Karpas-422 (cell line): ENCODE measurements at places on chromosomes 16 and 17.
A peak's percentile ranks its signal among the peaks of the same experiment; 100 is the strongest.

DNA sequence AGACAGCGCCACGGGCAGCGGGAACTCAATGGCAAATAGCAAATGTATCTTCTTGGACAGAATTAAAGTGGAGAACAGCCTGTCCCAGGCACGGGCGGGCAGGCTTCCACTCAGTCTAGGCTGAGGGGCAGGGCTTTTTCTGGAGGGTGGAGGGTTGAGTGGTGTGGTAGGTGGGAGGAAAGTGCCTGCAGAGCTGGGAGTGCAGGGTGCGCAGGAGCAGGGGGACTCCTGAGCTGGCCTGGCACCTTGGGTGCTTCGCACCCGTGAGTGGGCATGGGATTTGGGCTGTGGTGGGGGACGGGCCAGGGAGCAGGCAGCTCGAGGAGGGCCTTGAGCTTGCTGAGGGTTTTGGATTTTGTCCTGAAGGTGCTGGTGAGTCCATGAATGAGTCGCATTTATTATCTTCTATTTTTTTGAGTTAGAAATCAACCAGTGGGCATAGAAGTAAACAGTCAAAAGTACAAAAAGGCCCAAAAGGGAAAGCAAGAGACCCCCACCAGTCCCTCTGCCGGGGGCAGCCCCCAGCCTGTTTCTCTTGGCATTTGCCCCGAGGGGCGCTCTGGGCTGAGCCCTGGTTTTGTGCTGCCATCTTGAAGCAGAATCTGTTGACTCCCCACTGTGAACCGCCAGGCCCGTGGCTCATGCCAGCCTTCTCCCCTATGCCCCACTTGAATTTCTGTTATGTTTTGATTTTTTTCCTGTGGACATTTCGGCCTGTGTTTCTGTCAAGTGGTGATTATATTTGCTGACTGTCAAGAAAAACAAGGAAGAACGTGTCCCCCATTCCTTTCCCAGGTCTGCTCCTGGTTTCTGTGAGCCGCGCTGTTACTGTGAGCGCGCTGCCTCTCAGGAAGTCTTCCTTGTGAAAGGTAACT lies 8.2 kb downstream of the ADORA2B start:
- DNase-seq = no peak

GRCh38 chr17:79090443-79091225 lies 16.0 kb downstream of the ENGASE start:
- DNase-seq = no peak

- no peak for DNase-seq
Measured at GRCh38 chr16:49854188-49854795, 1.6 kb downstream of the ZNF423 start.

DNA sequence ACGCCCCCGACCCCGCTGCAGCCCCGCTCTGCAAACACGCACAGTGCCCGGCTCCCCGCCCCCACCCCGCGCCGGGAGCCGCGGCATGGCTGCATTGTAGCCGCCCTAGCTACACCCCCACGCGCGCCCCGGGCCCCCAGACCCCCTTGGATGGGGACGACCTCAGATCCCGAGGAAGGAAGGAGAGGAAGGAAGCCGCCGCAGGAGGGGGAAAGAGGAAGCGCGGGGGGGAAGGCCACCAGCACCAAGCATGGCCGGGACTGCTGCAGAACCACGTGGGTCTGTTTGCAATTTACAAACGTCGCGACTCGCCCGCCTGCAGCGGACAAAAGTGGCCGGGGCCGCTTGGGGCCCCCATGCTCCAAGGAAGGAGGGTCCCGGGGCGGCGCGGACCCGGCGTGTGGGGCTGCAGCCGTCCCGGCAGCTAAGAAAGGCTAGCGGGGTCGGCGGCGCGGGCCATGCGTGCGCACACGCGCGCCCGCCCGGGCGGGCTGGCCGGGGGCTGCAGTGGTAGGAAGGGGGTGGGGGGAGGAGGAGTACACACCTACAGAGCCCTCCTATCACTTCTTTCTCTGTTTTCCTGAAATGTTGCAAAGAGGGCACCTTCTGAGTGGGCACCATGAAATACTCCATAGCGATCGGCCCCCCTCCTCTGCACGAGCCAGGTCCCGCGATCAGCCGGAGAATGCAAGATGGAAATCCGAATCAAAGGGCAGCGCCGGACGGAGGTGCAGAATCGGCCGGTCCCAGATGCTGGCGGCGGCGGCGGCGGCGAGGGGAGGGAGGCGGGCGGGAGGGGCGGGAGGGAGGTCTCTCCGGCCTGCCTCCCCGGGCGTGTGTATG lies 488 bp downstream of the TFAP4 start:
- DNase-seq = peak; percentile 82

GRCh38 chr16:3842994-3843393 lies 37.5 kb downstream of the CREBBP start:
- DNase-seq = no peak

DNA sequence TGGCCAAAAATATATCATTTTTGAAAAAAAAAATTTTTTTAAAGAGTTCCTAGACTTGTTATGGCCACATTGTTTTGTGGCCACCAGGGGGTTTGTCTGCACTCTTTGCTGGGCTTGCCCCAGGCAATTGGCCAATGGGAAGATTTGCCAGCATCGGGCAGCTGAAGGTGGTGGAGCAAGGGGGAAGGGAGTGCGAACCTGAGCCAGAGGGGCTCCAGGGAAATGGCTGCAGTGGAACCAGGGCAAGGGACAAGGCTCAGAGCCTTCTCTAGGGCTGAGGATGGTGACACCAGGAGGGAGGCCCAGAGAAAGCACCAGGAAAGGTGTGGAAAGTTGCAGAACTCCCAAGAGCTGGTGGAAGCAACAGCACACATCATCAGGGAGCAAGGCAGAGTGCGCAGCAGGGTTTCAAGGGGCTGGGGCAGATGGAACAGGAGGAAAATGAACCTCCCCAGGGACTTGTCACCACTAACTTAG lies 15.5 kb upstream of the CMIP start:
- peak; percentile 79 for DNase-seq

- DNase-seq = no peak
Measured at GRCh38 chr16:65769776-65770438, 596.6 kb upstream of the CDH5 start.

- DNase-seq = no peak
Measured at GRCh38 chr16:70151391-70151790, 22.2 kb upstream of the CLEC18C start.

GRCh38 chr17:44905006-44906000 lies 6.1 kb upstream of the EFTUD2 start:
- DNase-seq = no peak

DNA sequence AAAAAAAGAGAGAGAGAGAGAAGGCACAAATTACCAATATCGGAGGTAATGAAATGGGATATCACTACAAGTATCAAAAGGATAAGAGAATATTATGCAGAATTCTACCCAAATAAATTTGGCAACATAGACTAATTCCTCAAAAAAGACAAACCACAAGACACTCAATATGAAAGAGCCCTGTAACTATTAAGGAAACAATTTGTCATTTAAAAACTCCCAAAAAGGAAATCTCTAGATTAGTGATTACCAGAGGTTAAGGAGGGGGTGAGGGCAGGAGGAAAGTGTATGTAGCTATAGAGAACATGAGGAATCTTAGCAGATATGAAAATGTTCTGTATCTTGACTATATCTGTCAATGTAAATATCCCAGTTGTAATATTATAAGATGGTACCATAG lies 54.0 kb downstream of the CFDP1 start:
- DNase-seq = no peak

GRCh38 chr17:37024181-37024637 lies 75.5 kb downstream of the AATF start:
- no peak for DNase-seq

- no peak for DNase-seq
Measured at GRCh38 chr16:63960321-63960720, 1161.5 kb downstream of the CDH11 start.

DNA sequence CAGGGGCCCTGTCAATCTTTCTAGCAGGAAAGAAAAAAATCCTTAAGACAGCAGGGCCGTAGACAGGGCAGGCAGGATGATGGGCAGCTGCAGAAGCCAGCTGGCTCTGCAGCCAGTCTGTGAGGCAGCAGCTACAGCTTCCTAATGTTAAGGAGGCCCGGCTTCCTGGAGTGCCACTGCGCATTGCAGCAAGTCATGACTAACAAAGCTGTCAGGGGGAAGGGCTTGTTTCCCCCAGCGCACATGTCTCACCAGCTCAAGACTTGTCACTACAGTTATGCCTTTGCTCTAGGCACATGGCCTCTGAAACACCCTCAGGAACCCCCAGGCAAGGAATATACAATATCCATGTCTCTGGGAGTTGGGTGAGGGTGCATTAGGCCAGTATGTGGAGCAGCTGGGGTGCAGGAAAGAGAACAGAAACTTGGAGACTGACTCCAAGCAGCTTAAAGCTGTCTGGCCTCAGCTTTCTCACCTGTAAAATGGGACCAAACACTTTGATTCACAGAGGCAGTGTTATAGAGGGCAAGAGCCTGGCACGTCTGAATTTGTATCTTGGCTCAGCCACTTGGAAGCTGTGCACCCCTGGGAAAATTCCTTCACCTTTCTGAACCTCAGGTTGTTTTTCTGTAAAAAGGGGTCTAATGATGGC lies 220.0 kb downstream of the HAPSTR1 start:
- DNase-seq = no peak

DNA sequence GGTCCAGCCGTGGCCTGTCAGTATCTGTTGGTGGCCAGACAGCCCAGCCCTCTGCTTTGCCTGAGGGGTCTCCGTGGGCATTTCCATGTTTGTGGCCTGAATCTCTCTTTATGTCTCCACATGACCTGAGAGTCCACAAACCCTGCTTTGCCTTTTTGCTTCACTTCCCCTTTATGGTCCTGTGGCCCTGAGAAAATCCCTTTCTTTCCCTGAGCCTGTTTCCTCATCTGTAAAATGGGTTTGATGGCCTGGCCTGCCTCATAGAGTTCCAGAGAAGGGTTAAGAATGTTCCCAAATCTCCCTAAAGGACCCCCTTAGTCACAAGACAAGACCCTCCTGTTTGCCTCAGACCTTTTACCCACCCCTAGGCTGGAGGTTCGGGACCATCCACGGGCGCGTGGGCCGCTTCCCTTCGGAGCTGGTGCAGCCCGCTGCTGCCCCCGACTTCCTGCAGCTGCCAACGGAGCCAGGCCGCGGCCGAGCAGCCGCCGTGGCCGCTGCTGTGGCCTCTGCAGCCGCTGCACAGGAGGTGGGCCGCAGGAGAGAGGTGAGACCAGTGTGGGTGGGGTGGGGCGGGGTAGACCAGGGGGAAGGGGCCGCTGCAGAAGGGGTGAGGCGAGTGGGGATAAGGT lies 26.2 kb upstream of the ALKBH5 start:
- no peak for DNase-seq

GRCh38 chr16:21088646-21089538 lies 61.8 kb downstream of the DNAH3 start:
- no peak for DNase-seq

DNA sequence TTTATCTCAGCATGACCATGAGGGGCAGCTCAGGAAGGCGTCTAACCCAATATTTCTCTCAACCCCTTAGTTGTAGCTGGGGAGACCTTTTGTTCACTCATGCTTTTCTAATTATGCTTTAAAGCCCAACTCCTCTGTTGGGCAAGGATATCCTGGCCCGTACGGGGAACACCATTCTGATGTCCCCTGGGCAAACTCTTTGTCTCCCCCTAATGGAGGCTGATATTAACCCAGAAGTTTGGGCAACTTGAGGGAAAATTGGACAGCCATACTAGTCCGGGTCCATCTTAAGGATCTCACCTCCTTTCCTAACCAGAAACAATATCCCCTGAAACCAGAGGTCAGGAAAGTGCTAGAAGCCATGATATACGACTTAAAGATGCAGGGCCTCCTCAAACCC lies 143.7 kb upstream of the COX10 start:
- DNase-seq = peak; percentile 71

DNA sequence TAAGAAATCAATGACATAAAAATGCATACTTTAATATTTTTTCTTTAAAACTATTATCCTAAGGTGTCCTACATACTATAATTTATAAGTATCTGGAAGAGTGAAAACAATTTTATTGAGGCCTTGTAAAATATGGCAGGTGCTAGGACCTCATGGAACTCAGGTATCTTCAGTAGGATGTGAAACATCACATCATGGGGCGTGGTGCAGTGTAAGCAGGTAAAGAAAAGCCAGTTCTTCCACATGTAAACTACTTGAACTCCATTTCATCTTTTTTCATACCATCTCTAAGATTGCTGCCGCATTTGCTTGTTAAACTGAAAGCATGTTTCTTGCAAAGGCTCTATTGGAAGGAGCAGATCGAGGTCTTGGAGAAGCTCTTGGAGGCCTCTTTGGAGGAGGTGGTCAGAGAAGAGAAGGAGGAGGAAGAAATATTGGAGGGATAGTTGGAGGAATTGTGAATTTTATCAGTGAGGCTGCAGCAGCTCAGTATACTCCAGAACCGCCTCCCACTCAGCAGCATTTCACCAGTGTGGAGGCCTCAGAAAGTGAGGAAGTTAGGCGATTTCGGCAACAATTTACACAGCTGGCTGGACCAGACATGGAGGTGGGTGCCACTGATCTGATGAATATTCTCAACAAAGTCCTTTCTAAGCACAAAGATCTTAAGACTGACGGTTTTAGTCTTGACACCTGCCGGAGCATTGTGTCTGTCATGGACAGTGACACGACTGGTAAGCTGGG lies at the start of gene CAPNS2:
Gene CAPNS2 (plus strand): TSS at position 253 of the 744 bp plus-strand sequence. CDS start 73 bp downstream, at position 326.
- DNase-seq = no peak

DNA sequence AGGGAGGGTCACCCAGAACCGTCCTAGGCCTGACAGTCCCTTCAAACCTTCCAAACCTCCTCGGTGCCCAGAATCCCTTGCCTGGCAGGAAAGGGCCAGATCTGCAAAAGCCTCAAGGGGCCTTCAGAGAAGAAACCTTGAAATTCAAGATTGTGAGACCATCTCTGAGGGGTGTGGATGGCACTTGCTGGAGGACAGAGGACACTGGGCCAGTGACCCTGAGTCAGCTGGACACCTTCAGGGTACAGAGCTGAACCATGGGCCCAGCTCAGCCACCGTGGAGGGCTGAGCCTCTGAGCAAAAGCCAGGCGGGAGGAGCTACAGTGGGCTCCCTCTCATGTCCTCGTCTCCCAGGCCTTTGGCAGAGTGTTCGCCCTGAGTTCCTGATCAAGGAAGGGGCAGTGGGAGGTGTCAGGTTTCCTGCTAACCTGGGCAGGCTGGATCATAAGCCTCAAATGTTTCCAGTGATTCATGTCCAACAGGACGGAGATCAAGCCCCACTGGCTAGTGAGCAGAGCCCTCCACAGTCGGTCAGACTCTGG lies 3.0 kb downstream of the PDILT start:
- DNase-seq = no peak

DNA sequence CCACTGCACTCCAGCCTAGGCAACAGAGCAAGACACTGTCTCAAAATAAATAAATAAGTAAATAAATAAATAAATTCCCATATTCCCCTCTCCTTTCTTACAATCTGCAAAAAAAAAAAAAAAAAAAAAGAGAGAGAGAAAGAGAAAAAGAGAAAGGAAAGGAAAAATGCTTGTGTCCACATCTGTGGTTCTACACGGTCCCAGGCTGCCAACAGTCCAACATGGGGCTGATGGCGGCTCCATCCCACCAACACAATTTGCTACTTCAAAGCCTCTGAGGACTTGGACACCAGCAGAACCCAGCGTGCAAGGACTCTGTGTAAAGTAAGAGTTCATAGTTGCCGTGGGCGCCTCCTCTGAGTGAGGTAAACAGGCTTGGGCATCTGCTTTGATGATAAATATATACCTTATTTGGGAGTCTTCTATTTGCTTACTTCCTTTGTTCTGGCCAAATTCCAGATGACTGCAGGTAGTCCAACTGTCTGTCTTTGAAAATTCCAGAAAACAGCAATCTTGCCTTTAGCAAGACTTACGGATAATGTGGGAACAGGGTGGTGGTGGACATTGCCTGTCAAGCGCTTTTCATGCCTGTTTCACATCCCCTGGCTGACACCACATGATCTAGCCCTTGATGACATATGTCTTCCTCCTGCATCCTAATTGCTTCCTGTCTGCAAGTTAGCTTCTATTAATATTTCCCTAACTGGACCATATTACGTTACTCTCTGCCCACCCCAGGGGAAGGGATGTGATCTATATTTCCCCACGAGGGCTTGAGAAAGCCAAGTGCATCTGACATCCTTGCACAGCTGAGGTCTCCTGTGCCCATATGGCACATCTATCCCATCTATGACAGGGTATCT lies 10.1 kb downstream of the LITAF start:
- no peak for DNase-seq
